Right forelimb (tissue), 1 donor: ENCODE measurements at places on chromosomes 5 and 9.

- no peak for DNase-seq
Measured at GRCh38 chr9:86816868-86817267, 130.4 kb downstream of the GAS1 start.

DNA sequence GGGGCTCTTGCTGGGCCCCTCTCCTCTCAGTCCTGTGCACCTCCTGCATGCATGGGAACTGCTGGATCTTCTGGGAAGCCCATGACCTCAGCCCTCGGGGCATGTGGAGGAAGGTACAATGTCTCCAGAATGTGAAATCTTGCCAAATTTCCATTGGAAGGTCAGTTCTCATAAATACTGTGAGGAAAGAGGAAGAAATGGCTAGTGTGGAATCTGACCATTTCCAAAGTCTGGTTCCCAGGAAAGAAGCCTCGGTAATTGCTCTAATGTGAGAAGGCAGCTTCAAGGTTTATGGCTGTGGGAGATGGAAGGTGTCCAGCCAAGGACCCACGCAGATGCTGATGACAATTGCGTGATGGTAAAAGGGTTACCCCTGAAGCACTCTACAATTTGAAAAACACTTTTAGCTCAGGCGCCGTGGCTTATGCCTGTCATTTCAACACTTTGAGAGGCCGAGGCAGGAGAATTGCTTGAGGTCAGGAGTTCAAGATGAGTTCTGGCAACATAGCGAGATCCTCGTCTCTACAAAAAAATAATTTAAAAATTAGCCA lies 8.1 kb upstream of the IL17B start:
- DNase-seq: no peak

- no peak for DNase-seq
Measured at GRCh38 chr9:13414349-13414748, 134.9 kb upstream of the MPDZ start.

- DNase-seq: no peak
Measured at GRCh38 chr9:134276453-134277245, 49.6 kb upstream of the RXRA start.

DNA sequence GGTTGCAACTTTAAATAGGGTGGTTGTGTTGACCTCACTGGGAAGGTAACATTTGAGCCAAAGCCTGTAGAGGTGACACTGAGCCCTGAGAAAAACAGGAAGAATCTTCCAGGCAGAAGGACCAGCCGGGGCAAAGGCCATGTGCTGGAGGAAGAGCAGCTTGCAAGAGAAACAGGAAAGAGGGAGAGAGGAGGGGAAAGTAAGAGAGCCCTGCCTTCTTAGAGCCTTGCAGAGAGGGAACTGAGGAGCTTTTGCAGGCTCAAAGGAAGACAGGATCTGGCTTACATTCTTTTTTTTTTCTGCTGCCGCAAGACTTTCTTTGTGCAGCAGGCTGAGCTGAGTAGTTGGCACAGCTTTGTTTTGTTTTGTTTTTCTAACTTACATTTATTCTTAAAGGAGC lies 17.4 kb downstream of the C9orf153 start:
- no peak for DNase-seq

DNA sequence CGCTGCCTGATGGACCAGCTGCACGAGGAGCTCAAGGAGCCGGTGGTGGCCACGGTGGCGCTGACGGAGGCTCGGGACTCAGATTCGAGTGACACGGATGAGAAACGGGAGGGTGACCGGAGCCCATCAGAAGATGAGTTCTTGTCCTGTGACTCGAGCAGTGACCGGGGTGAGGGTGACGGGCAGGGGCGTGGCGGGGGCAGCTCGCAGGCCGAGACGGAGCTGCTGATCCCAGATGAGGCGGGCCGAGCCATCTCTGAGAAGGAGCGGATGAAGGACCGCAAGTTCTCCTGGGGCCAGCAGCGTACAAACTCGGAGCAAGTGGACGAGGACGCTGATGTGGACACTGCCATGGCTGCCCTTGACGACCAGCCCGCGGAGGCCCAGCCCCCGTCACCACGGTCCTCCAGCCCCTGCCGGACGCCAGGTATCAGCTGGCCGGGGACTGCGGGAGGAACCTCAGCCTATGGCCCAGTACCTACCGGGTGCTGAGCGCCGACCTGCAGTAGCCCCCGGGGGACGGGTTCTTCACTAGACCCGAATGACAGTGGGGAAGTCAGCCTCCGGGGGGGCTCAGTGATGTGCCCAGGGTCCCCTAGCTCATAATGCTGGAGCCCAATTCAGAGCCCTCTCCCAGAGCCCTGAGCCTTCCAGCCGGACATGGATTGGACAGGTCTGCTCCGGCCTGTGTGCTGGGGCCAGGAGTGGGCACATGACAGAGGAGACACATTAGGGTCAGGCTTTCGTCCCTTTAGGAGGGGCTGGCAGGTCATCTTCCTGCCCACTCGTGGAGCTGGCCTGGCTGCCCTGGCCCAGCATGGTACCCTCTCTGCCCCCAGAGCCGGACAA lies 33.0 kb downstream of the USP20 start:
- DNase-seq: no peak

- DNase-seq: no peak
Measured at GRCh38 chr5:55904152-55904551, 53.0 kb downstream of the IL31RA start.

GRCh38 chr9:124928116-124928515 lies 12.8 kb downstream of the GOLGA1 start:
- DNase-seq: no peak

DNA sequence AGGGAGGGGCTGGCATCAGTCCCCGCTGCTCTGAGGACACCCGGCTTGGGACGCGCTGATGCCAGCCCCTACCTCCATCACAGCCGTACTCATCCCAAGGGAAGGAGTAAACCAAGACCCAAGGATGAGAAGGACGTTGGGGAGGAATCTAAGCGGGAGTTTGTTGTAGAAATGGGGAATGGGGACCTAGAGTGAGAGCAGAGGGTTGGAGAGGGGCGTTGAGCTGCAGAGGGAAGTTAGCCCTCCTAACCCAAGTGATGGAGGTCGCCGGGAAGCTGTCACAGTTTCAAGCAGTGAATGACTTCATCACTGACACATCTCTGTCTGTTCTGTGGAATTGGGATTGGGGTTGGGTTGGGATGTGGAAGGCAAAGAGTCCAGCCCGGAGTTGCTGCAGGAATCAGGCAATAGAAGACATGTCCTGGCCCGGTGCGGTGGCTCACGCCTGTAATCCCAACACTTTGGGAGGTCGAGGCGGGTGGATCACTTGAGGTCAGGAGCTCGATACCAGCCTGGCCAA lies 759 bp upstream of the SUSD1 start:
- no peak for DNase-seq

GRCh38 chr5:32443541-32444430 lies 754 bp downstream of the ZFR start:
- peak; percentile 78 for DNase-seq

- DNase-seq: peak; percentile 67
Measured at GRCh38 chr9:16540743-16541613, 329.5 kb downstream of the BNC2 start.

DNA sequence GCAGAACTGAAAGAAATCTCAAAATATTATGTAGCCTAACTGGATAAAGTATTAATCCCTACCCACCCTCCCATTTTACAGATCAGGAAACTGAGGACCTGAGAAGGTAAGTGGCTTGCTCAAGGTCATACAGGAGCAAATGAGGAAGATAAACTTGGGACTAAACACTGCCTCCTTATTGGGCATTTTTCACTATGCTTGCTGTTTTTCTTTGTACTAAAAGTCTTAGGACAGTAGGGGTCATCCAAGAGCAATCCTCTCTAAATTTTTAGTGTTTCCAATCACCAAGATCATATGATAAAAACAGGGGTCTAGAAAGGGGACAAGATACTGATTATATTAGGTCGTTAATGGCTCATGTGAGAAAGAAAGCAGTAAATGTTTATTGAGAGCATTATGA lies 80.8 kb downstream of the RORB start:
- DNase-seq: no peak

DNA sequence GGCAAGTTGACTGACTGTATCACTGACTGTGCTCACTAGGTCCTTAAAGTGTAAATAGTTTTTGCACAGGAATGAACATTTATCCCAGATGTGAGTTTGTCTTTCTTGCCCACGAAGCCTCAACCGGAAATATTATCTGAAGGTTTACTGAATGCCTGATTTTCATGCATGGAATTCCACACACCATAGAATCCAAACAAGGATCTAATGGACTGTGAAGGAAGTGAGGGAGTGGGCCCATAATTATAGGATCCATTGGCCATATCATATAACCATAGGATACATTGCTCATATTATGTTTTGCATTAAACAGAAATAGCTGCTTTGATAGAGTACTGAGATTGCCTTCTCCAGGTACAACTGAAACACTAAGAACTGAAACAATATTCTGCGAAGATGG lies 1057.2 kb upstream of the EDIL3 start:
- DNase-seq: no peak

GRCh38 chr5:14270209-14270702 lies 127.1 kb downstream of the TRIO start:
- peak; percentile 58 for DNase-seq

- DNase-seq: no peak
Measured at GRCh38 chr5:140677947-140678346, 4.6 kb upstream of the DND1 start.

GRCh38 chr9:29001006-29001405 lies 1427.7 kb upstream of the C9orf72 start:
- no peak for DNase-seq

GRCh38 chr9:88015606-88016005 lies 41.3 kb upstream of the CDK20 start:
- DNase-seq: no peak

- DNase-seq: no peak
Measured at GRCh38 chr5:64156261-64156660, 9.4 kb upstream of the RNF180 start.

DNA sequence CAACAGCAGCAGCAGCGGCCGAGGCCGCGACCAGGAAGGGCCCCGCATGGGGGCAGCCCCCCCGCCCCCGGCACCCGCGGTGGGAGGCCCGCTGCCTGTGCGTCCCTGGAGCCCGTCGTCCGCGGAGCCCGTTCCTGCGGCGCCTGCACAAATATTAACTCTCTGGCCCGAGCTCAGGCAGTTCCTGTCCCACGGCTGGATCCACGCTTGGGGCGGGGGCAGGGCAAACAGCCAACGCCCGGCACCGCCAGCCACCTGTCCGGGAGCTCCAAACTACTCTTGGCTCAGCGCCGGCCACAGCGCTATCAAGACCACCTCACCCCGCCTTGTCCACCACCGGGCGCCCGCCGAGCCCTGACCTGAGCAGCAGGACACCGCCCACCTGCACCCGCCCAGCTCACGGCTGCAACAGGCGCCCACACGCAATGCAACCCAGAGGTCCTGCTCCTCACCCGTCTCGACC lies at the start of gene LRRC26:
Gene LRRC26, minus strand, starts transcription at position 156 of the 463 bp plus-strand sequence. Its CDS starts 108 bp downstream, at position 48.
- DNase-seq: no peak

- DNase-seq: no peak
Measured at GRCh38 chr5:169826618-169827017, 153.7 kb downstream of the INSYN2B start.

- no peak for DNase-seq
Measured at GRCh38 chr5:57816108-57816507, 333.5 kb upstream of the ACTBL2 start.

GRCh38 chr9:110029429-110029955 lies 178.5 kb downstream of the C9orf152 start:
- no peak for DNase-seq

GRCh38 chr5:11928909-11929308 lies 24.7 kb upstream of the CTNND2 start:
- no peak for DNase-seq

DNA sequence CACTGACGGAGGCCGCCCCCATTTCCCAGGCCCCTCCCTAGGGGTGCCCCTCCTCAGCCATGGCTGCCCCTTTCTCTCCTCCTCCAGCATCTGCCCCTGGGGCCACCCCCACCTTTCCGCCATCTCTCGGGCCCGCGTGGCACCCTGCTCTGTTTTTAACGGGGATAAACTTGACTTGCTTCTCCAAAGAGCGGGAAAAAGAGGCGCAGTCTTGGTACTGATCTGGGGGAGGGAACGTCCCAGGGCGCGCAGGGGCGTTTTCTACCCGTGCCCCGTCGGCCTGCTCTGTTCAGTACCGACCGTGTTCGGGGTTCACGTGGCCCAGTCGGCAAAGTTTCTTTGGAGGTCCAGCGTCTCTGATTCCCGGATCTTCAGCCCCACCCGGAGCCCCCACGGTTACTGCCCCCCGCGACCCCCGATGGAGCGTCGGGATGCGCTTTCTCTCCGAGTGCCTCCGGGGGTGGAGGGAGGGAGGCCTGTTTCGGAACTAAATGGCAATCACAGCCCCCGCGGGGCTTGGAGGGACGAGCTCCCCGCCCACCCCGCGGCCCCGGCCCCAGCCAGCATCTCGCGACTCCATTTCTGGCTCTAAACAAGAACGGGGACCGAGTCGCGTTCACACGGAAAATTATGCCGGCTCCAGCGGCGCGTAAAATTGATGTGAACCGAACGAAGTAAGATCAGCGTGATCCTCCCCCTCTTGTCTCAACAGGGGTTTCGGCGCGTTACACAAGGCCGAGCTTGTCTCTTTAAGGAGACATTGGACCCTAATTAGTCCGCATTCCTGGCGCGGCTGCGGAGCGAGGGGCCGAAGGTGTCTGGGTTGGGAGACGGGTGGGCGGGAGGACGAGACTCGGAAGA lies 1.1 kb upstream of the TLE4 start:
- peak; percentile 77 for DNase-seq

DNA sequence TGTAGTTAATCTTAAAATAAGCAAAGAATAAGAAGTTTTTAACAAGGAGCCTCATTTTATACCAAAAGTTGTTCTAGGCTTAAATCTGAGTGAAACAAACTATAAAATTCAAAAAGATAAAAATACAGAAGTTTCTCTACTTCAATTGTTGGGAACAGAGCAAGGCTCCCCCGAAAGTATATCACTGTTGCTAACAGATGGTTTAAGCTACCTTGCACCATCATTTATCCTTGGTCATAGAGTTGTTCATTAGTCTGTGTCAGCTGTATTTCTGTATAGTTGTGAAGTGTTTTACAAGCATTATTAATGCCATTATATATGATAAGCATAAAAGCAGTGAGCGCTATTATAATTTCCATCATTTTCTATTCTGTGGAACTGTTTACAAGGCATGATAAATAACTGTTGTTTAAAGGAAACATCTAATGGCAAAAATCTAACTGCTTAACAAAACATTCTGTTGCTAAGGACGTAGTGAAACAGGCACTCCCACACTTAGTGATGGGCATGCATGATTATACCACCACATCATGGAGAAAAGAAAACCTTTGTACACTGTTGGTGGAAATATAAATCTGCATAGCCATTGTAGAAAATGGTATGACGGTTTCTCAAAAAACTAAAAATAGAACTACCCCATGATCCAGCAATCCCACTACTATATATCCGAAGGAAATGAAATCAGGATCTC lies 23.3 kb upstream of the ACO1 start:
- DNase-seq: no peak

GRCh38 chr9:114053246-114054005 lies 24.7 kb downstream of the AMBP start:
- no peak for DNase-seq

- DNase-seq: no peak
Measured at GRCh38 chr9:1151691-1152090, 101.5 kb downstream of the DMRT2 start.

GRCh38 chr9:135287627-135288026 lies 192.0 kb upstream of the PPP1R26 start:
- no peak for DNase-seq

DNA sequence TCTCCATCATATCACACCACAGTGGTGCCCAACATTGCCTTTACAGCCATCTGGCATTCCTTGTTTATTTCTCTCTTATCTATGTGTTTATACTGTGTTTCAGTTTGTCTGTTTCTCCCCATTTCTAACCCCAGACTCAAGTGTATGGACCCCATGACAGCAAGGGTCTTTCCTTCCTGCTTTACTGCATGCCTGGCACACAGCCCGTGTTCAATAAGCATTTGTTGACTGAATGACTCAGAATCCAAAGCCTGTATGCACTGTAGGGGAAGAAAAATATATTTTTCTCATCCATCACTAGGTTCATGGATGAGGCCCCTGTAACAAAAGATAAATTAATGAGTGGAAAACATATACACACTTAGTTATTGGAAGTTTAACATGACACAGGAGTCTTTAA lies 190.8 kb upstream of the SEMA6A start:
- no peak for DNase-seq
